ENCODE measurements at places on chromosomes 16 and 17.

DNA sequence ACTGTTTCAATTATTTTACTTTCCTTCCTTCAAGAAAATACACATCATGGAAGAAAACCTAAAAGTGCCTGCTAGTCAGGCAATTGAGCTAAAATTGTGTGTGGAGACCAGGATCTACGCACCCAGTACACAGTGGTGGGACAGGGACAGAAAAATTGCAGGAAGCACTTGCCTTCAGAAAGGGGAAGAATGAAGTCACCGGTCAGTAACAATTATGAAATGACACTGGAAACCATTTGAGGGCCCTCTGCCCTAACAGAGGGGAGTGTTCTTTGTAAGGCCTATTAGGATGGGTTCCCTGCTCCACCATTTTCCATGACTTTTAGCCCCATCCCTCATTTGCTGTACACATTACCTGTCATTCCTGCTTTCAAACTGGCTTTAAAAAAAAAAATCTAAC lies 4.5 kb upstream of the PHAF1 start:
- no peak for DNase-seq

DNA sequence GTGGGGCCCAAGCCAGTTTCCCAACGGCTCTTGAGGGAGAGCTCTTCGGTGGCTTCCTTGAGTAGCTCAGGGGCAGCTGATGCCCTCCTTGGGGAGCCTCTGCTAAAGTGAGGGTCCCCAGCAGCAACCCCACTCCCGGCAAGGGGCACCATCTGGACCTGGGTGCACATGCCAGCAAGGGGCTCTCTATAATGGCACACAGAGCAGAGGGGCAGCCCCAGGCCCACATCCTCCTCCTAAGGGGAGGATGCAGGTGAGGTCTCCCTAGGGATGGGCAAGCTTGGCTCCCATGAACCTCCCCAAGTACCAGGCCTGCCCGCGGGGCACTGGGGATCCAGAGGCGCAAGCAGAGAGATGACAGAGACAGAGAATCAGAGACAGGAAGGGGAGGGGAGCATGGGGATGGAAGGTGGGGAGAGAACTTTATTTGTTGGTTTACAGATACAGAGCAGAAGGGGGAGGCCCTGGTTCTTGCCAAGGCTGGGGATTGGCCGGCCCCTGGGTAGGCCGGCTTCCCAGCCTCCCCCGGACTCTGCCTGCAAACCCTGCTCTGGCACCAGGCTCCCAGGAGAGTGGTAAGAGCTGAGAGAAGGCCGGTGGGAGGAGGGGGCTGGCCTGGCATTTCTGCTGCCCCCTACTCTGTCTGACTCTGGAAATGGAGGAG lies 61.4 kb downstream of the SRCIN1 start:
- no peak for DNase-seq

DNA sequence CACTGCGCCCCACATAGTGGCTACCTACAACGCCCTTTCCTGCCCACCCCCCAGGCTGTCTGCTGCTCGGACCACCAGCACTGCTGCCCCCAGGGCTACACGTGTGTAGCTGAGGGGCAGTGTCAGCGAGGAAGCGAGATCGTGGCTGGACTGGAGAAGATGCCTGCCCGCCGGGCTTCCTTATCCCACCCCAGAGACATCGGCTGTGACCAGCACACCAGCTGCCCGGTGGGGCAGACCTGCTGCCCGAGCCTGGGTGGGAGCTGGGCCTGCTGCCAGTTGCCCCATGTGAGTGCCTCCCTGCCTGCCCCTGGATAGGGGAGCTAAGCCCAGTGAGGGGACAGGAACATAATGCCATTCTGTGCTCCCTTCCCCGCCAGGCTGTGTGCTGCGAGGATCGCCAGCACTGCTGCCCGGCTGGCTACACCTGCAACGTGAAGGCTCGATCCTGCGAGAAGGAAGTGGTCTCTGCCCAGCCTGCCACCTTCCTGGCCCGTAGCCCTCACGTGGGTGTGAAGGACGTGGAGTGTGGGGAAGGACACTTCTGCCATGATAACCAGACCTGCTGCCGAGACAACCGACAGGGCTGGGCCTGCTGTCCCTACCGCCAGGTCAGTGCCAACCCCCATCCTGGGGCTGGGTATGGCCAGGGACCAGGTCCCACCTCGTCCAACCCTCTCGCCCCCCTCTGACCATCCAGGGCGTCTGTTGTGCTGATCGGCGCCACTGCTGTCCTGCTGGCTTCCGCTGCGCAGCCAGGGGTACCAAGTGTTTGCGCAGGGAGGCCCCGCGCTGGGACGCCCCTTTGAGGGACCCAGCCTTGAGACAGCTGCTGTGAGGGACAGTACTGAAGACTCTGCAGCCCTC lies 7.1 kb downstream of the GRN start:
- no peak for DNase-seq

DNA sequence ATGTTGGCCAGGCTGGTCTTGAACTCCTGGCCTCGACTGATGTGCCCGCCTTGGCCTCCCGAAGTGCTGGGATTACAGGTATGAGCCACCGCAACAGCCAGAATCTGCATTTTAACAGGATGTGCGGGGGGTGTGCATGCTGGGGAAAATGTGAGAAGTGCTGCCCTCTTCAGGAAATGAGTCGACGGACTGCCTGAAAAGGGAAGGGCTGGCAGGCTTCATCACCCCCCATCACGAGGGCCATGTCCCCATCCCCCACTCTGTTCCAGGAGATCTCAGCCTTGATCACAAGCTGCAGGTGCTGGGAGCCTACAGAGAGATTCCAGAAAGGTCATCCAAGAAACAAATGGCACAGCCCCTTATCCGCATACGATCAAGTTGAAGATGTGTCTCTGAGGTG lies 195.3 kb upstream of the RPL38 start:
- DNase-seq: peak; percentile 63

GRCh38 chr17:12256380-12256995 lies 235.8 kb downstream of the MAP2K4 start:
- DNase-seq: peak; percentile 75

- DNase-seq: no peak
Observed at GRCh38 chr17:1196946-1197345, 17.2 kb upstream of the ABR start.

- no peak for DNase-seq
Observed at GRCh38 chr17:40984226-40984625, at the start of gene KRT40. Gene KRT40, minus strand, starts transcription at chr17:40984326. Its CDS starts 53 bp downstream, at chr17:40984273.

GRCh38 chr17:61400717-61401388 lies 1.2 kb downstream of the TBX2 start:
- DNase-seq: no peak

- DNase-seq: no peak
Observed at GRCh38 chr17:80507965-80508364, 31.6 kb upstream of the NPTX1 start.

DNA sequence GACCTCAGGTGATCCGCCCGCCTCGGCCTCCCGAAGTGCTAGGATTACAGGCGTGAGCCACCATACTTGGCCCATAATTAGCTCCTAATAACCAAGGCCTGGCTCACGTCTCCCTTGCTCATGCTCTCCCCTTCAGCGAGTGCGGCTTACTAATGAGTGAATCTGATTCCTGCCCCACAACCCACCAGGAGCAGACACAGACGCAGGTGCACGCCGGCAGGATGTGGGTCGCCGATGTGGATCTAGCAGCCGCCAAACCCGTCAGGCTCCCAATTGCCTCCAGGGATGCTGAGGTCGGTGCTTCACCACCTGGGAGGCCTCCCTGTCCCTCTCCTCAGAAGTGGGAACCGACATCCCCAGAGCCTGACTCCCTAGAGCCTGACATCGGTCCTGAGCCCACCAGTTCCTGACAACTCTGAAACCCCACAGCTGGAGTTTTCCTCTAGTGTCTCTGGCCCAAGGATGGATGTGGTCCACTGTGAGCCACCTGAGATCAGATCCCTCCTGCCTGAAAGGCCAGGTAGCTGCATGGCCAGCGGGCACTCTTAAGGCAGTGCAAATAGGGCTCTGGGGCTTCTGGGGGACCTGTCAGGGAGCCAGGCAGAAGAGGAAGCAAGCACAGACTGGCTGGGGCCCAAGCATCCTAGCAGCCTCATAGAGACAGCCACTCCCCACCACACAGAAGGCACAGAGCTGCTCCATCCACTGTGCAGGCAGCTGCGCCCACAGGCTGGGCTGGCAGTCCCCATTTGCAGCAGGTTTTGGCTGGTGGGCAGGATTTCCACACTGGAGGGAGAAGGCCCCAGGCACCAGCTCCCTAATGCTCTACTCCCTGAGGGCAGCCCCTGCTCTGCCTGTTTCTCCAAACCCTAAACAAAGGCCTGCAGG lies 10.8 kb downstream of the EXOC7 start:
- DNase-seq: no peak

DNA sequence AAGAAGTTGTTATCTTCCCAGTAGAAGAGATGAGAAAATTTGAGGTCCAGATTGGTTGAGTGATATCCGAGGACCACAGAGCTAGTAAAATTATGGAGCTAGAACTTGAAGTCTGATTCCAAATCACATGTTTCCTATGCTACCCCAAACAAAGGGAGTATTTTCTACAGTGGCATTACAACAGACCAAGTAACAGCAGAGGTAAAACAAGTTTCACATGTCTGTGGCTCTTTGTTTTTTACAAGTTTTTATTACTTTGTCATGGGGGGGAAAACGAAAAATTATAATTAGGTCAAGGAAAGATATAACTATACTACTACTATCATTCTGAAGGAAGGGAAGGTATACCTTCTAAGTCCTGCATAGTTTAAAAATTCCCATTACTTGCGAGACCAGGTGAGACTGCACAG lies 49.4 kb downstream of the KANSL1 start:
- no peak for DNase-seq

- DNase-seq: peak; percentile 28
Observed at GRCh38 chr16:52634528-52634927, 87.6 kb upstream of the TOX3 start.

DNA sequence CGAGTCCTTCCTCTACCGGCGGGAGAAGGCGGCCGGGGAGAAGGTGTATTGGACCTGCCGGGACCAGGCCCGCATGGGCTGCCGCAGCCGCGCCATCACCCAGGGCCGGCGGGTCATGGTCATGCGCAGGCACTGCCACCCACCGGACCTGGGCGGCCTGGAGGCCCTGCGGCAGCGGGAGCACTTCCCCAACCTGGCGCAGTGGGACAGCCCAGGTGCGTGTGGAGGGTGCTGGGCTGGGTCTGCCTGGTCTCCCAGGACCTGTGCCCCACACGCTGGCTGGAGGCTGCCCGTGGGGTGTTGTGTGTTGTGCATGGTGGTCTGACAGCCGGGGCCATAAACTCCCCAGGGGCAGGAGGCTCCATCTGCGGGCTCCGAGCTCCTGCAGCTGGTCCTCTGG lies 25.4 kb downstream of the FLYWCH1 start:
- DNase-seq: no peak

- no peak for DNase-seq
Observed at GRCh38 chr17:62628831-62629555, 1.5 kb downstream of the MRC2 start.

GRCh38 chr16:88600539-88600896 lies 30.3 kb downstream of the ZC3H18 start:
- DNase-seq: no peak

DNA sequence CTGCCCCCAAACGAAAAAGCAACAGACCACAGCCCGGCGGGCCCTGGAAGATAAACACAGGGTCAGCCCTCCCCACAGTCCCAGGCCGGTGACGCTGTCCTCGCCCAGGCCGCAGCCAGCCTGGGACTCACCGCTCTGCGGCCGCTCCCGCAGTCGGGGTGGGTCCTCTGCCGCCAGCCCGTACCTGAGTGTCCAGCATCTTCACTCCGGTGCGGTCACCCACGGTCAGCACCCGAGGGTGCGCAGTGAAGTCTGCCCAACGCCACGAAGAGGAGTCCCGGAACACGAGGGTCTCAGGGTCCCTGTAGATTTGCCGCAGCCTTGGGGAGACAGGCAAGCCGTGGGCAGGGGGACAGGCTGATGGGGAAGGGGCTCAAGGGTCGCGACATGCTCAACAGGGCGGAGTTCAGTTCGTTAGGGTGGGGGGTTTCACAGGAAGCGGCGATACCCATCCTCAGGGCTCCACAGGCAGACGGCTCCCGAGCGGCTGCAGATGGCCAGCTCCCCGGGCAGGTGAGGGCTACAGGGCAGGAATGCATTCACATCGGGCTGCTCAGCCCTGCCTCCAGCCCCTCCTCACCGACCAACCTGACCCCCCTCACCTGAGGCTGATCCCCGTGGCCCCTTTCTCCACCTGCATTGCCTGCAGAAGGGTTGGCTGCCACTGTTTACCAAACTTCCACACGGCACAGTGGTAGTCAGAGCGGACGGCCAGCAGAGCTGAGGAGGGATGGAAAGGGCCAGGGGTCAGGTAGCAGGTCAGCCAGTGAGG lies 5.5 kb downstream of the TAF1C start:
- no peak for DNase-seq

DNA sequence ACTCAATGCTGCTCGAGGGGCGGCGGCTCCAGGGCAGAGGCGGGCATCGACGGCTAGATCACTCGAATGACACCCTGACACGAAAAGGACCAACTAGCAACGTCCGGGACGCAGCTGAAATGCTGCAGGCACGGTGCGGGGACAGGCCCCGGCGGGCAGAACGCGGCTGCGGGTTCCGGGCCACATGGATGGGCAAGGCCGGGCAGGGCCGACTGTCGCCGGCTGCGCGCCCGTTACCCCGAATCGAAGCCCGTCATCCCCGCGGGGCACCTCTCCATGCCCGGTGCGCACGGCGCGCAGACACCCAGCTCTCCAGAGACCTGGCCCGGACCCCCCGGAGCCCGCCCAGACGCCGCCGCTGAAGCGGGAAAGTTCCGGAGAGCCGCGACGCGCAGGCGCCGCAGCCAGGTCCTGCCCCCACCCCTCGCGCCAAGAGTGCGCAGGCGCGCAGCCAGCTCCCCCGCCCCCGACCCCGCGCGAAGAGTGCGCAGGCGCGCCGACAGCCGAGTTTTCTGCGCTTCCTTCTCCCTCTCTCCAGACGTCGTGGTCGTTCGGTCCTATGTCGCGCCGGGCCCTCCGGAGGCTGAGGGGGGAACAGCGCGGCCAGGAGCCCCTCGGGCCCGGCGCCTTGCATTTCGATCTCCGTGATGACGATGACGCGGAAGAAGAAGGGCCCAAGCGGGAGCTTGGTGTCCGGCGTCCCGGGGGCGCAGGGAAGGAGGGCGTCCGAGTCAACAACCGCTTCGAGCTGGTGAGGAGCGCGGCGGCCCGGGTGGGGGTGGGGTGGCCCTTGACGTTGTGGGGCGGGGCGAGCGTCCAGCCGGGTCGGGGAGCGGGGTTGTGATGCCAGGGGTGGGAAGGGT lies at the start of gene TCF25:
TCF25 (plus strand) TSS at position 484 of the 863 bp plus-strand sequence; CDS start at position 560, 76 bp downstream.
- peak; percentile 91 for DNase-seq

DNA sequence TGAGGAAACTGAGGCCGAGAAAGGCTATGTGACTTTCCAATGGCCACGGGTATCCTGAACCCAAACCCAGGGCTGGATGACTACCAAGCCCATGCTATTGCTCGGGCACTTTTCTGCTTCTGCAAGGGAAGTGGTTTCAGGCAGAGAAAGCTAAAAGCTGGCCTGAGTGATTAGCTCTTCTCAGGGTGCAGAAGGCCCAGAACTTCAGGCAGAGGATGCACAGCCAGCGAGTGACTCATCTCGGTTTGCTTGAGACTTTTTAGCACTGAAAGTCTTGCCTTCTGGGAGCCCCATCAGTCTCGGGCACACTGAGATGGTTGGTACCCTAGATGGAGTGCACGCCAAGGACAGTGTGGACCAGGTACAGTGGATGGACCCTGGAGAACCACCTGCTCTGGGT lies 129.5 kb upstream of the SDK2 start:
- DNase-seq: no peak

GRCh38 chr16:1150511-1150982 lies 2.4 kb upstream of the CACNA1H start:
- peak; percentile 81 for DNase-seq

GRCh38 chr17:50531428-50532025 lies 1.0 kb upstream of the EPN3 start:
- no peak for DNase-seq

- no peak for DNase-seq
Observed at GRCh38 chr16:2273931-2274330, 6.0 kb upstream of the RNPS1 start.
